ENCODE measurements at places on chromosomes 7 and 10.
A peak's percentile ranks its signal among the peaks of the same experiment; 100 is the strongest.

DNA sequence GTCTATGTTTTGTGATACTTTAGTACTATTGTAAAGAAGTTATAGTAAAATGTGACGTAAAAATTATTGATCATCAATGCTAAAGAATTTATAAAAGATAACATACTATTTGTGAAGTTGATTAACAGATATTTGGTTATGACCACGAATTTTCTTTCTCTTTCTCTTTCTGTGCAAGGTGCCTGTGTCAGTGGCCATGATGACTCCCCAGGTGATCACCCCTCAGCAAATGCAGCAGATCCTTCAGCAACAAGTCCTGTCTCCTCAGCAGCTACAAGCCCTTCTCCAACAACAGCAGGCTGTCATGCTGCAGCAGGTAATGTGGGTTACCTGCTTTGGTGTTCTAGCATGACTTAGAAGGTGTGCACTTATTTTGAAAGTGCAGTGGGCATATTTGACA is 213.7 kb downstream of the FOXP2 start:
- DNase-seq, result no peak

DNA sequence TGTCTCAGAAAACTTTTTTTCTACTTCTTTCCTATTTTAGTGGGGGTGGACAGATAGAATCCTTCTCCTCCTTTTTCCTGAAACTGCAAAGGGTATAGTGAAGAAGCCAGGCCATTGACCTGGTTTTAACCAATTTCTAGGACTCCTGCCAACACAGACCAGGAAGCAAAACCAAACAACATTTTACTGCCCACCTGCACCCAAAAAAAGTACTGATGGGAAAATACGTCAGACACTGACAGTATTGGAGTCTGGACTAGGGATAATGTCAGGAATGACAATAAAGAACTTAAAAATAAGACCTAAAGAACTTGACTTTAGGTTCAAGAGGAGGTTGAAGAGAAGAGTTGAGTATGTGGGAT is 5.0 kb upstream of the STEAP4 start:
- DNase-seq, result no peak

GRCh38 chr7:155993420-155994278 is 181.4 kb upstream of the SHH start:
- no peak for DNase-seq

- no peak for DNase-seq
Measured at GRCh38 chr10:131703941-131704340, 196.9 kb upstream of the PPP2R2D start.

DNA sequence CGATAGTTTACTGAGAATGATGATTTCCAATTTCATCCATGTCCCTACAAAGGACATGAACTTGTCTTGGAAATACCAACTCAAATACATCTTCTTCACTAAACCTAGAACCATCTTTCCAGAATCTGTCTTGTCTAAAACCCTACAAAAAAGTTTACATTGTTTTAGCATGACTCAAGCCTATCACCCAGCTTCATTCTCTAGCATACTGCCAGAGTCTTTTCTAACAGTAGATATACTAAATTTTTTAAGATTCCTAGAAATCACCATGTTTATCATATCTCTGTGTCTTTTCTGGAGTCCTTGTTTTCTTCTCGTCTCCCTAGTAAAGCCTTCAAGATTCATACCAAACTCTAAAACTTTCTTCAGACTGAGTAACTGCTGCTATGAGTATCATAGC is 129.7 kb downstream of the SEMA3E start:
- DNase-seq, result no peak

DNA sequence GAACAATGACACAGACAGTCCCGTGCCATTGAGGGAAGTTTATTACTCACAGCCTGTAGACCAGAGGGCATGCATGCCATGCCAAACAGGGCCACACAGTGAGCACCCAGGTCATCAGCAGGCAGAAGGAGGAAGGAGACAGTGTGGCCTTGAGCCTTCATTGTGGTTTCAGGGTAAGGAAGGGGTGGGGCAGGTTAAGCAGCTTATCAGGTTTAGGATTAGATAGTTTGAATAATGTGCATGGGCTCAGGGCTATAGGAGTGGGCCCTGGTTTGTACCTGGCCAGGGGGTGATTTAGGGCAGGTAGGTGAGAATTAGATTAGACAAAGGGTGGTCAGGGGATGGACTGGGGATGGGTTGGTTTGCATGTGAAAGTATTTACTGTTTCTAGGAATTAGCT is 67.9 kb downstream of the ADCY1 start:
- DNase-seq, result no peak

DNA sequence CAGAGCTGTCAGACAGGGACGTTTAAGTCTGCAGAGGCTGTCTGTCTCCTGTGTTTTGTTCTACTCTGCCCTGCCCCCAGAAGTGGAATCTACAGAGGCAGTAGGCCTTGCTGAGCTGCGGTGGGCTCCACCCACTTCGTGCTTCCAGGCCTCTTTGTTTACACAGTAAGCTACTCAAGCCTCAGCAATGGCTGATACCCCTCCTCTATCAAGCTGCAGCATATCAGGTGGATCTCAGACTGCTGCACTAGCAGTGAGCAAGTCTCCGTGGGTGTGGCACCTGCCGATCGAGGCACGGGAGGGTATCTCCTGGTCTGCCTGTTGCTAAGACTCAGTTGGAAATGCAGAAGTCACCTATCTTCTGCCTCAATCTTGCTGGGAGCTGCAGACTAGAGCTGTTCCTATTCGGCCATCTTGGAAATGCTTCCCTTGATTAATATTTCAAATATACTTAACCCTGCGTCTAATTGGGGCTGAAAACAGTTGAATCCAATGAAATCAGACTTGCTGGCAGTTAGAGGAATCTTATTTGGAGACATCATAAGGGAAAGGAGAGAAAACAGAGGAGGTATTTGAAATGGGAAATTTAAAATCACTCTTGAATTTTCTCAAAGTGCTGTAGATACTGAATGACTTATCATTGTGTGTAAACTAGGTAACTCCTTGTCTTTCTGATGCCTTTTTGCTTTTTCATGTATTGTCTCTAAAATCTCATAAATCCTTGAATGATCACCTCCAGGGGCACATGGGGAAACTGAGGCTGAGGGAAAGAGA is 13.8 kb upstream of the CYP3A5 start:
- no peak for DNase-seq

- peak; percentile 75 for DNase-seq
Measured at GRCh38 chr10:96339956-96340904, 18.6 kb downstream of the OPALIN start.

- peak; percentile 74 for DNase-seq
Measured at GRCh38 chr7:135317676-135318325, 84.2 kb downstream of the STRA8 start.

DNA sequence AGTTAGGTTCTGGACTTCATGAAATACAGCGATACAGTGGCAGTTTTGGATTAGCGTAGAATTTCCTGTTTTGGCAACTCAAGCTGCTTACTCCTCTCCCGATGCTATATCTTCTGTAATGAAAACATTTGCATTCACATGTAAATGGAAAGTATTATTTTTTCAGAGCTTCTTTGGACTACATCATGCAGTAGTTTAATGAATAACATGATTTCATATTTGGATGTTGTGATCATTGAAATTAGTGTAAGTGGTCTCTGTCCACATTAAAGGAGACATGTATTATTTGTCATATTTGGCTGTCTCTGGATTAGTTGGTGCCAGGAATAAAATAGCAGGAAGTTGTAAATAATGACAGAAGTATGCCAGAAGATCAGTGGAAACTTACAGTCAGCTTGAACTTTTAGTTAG is 331.6 kb downstream of the GFRA1 start:
- no peak for DNase-seq

DNA sequence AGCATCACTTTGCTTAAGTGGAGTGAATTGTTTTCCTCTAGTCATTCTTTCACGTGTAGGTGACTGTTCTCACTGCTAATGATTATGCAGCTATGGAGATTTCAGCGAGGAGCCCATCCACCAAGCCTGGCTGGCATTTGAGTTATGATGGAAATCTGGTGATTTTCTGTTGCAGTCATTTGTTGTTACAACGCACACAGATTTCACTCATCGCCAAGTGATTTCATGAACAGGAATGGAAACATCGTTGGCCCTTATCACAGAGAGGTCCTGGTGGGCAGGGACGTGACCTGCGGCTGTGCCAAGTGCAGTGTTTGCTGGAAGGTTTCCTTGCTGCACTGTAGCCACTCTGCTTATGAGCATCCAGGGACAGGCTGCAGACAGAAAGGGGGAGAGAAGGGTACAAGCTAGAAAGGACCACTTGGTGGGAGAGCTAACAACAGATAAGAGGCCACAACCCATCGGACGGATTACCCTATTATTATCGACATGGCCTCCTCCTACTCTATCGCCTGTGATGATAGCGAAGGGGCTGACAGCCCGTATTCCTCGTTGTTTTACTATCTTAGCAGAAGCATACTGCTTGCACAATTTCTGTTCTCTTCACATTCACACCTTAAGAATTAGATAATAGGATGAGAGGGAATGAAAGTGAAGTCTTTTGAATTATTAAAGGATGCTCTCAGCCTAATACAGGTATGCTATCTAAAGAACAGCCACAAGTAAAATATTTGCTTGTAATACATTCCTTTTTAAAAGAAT is 99.0 kb upstream of the PITRM1 start:
- DNase-seq, result no peak

DNA sequence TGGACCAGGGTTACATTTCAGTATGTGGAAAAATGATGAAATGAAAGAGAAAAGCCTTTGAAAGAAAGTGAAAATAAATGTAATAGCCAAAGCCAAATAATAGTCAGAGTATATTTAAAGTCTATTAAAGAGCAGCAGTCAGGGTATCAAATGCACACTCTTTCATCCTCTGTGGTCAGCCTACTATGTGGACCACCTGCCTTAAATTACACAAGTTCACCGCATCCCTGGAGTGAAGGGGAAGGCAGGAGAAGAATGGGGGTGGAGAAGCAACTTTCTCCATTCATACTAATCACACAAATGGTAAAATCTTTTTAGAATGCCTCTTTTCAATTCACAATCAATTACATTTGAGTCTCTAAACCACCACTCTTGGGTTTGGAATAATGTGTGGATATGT is 16.0 kb downstream of the TWIST1 start:
- DNase-seq, result no peak

- DNase-seq, result no peak
Measured at GRCh38 chr10:8242295-8242872, 187.9 kb downstream of the GATA3 start.

GRCh38 chr10:129727495-129727894 is 236.6 kb downstream of the EBF3 start:
- DNase-seq, result no peak

GRCh38 chr10:94102436-94102835 is 108.7 kb downstream of the PLCE1 start:
- DNase-seq, result no peak

- DNase-seq, result no peak
Measured at GRCh38 chr7:91343420-91343960, 79.3 kb downstream of the FZD1 start.

DNA sequence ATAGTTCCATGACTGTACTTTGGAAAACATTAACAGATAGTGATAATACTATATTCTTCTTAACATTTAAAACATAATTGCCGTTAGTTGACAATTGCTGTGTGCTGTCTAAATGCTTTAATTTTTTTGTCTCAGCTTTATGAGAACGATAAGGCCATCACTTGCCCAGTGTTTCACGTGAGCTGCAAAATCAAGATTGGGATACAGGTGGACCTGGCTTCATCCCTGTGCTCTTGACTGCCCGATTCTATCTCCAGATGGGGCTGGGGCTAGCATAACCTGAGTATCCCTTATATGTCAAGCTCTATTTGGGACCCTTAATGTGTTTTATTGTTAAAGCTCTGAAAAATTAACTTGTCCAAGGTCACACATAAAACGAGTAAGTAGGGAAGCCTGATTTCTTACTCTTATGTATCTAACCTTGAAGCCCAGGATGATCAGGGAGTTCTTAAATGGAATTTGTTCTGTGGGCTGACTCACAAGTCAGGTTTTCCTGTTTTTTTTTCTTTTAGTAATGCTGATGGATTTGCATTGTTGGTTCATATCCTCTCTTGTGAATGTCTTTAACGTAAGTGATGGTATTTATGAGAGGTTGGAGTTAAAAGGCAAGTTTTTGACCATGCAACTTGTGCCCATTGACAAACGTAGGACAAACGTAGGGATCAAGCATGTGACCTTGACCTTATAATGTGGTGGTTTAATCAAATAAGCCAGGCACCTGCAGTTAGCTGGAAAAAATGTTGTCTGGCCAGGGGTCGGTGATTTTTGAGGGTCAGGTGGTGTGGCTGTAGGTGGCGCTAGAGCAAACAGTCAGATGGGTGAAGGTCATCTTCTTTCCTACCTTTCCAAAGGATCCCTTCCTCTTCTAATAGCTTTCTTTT is 3.6 kb downstream of the PRKAR2B start:
- peak; percentile 6 for DNase-seq

DNA sequence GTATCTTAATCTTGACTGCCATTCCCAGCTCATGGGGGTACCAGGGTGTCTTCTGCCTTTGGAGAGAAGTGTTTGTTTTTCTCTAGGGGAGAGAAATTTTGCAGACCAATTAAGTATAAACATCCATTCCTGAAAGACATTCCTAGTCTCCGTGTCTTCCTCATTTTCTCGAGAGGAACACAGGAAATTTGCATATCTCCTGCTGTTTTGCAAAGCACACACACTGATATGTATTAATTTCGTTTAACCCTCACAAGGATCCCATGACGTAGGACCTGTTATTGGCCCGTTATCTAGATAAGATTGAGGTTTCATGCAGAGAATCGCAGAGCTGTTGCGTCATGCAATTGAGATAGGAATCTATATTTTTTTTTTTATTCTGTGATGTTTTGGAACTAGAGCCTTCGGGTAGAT is 944 bp downstream of the RHBDD2 start:
- peak; percentile 4 for DNase-seq

- peak; percentile 14 for DNase-seq
Measured at GRCh38 chr10:29896053-29896452, 163.3 kb downstream of the JCAD start.

- DNase-seq, result no peak
Measured at GRCh38 chr7:155568333-155568660, 21.9 kb upstream of the CNPY1 start.

- no peak for DNase-seq
Measured at GRCh38 chr10:73584737-73585136, 6.4 kb downstream of the USP54 start.

- no peak for DNase-seq
Measured at GRCh38 chr7:105316578-105317344, 72.0 kb downstream of the SRPK2 start.

- DNase-seq, result peak; percentile 64
Measured at GRCh38 chr10:128035557-128035973, 90.7 kb downstream of the MKI67 start.

GRCh38 chr10:99676426-99676825 is 17.1 kb downstream of the ENTPD7 start:
- DNase-seq, result no peak

GRCh38 chr7:128350708-128351295 is 7.1 kb upstream of the RBM28 start:
- DNase-seq, result no peak
